ENCODE measurements at places on chromosomes 7 and 10.

- DNase-seq = no peak
These were observed 62.4 kb downstream of the CTTNBP2 start for GRCh38 chr7:117810642-117811512.

- DNase-seq = no peak
These were observed 153.6 kb downstream of the AOAH start for GRCh38 chr7:36570528-36571189.

DNA sequence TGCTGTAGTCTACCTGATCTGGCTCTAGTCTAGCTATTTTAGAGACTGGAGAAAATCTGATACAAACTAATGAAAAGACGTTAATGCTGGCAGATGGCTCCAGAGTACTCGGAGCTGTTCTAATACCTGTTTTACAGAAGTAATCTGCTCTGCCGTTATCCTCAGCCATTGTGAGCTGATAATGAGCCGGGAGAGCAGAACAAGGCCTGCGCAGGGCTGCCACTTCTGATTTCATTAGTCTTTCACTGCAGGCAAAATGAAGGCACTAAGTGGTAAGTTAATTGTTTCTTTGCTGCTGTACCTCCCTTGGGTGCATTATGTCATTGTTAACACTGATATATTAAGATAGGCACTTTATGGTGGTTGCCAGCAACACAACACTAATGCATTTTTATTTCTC lies 456.4 kb upstream of the PFKP start:
- DNase-seq = no peak

DNA sequence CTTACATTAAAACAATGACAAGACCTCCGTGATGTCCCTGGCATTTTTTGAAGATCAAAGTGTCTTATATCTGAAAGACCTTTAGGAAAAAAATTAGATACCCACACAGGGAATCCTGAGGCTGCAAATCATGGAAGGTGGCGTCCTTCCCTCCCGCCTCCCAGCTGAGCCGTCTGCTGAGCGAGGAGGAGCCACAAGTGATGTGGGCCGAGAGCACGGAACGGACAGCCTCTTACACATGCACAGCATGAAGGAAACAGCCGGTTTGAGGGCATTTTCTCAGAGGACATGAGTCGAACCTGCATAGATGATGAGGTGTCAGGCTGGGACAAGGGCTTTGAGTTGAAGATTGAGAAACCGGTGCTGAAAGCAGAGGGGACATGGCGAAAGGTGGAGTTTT lies 163.3 kb downstream of the ADARB2 start:
- DNase-seq = no peak

GRCh38 chr7:114799628-114800028 lies 122.3 kb upstream of the MDFIC start:
- DNase-seq = no peak

DNA sequence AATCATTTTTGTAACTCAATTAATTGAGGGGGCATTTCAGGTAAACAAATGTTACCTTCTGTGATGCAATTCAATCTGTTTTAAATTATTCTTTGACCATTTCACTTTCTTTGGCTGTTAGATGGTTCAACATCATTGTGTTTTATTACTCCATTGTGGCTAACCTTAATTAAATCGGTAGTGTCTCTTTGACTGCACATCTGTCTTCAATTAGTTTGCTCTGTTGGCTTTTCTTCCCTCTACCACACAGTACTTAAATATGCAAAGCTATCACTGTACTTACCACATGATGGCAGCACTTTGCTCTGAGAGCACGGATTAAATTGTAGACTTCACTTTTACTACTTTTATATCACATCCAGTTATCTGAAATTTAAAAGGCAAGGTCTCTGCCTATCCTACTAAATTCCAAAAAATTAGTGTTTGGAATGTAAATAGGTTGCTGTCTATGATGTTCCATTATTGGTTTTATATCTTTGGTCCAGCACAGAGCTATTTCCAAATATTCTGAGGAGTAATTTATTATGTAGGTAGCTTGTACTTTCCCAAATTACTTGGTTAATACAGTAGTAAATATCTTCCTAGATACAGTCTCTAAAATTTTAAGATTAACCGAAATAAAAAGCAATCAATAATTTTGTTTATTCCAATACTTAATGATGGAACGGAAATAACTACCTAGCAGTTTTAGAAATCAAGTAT lies 352.0 kb downstream of the PCLO start:
- DNase-seq = no peak

DNA sequence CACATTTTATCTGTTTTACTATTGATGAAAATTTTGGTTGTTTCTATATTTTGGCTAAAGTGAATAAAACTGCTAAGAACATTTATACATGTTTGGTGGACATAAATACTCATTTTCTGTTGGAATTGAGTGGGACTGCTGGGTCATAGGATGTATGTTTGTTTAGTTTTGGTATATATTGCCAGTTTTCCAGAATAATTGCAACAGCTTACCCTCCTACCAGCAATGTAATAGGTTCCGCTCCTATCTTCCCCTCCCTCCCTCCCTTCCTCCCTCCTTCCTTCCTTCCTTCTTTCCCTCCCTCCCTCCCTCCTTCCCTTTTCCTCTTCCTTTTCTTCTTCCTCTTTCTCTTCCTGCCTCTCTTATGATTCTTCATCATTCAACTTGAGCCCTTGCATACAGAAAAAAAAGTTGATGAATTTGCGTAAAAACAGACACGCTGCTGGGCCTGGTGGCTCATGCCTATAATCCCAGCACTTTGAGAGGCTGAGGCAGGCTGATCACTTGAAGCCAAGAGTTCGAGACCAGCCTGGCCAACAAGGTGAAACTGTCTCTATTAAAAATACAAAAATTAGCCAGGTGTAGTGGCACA lies 23.5 kb downstream of the VKORC1L1 start:
- DNase-seq = no peak

DNA sequence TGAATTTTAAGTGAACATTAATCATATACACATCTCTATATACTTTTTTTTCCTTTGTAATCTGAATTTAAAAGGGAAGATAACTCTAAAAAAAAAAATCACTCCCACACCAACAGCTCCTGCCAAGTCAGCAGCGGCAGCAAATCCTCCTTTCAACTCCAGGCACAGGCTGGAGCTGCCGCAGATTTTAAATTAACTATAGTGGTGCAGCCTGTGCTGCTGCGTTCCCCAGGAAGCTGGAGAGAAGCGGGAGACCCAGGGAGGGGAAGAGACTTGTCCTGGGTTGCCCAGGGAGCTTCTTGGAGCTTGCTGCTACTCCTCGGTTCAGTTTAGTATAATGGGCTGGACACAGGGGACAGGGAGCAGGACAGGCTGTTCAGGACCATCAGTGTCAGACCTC lies 32.6 kb upstream of the HSPB1 start:
- DNase-seq = no peak

DNA sequence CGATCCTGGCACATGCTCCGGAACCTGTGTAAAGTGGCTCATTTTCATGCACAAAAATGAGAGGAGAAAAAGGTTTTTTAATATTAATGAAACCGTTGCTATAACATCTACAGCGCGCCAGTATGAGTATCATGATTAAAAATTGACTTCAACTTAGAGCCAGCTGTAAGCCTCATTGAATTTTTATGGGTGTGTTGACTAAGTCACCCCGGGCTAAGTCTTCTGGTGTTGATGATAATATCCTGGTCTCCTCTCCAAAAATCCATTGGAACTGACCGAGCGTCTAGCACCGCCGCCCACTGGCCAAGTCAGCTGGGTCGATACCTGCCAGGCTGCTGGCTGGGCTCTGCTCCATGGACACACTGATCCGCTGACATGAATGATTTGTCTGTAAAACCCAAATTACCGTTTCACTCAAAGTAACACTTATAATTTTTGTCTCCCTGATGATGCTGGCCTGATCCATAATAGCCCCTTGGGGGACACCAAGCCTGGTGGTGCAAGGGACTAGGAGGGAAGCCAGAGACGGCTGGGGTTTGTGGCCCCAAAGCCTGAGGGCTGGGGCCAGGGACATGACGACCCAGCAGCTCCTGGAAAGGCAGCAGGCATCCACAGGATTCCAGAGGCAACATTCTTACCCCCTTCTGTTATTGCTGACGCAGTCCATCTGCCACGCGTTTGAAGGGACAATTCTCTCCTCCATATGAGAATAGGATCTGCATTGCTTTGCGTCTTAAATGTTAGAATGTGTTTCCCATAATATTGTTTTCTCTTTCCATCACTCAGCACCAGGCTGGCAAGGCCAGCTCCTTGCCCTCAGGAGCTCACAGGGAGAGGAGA lies 131.0 kb upstream of the PPP2R2D start:
- DNase-seq = no peak

DNA sequence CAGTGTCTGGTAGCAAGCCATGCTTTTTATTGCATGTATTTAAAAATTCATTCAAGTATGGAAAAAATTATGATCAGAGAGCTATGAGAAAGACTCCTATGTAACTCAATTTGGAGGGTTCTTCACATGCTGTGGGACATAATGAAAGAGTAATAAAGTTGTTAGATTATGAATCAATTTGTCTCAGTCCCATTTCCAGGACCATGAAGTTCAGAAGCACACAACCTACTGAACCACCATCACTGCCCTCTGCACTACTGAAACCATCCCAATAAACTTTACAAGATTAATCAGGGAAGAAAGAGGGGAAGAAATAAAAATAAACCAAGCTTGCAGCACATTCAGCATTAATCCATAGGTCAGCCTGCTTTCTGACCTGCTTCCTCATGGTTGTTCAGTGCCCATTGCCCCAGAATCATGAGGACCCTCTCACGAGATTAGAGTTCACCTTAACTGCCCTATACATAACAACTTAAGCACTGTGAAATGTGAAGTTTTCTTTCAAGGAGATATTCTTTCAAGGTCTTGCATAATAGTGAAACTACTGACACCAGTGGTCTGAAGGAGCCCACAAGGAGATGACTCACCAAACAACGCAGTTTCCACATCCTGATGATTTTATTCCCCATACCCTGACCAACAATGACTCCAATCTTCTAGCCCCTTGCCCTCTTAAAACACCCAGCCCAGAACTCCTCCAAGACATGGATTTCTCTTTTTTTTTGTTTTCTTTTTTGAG lies 171.5 kb upstream of the ADCY1 start:
- DNase-seq = no peak

DNA sequence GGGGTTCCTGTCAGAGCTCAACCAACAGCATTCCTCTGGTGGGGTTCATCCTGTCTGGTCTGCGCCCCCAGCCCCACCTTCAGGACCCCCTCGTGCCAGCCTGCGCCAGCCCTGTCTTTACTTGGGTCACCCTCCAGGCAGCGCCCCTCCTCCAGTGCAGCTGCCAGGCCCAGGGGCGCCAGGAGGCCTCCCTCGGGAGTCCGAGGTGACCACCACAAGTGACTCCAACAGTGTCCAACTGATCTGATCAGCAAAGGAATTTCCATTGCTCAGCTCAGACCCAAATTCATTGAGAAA lies 10.6 kb downstream of the WDR86 start:
- no peak for DNase-seq

- no peak for DNase-seq
These were observed 9.3 kb upstream of the SPOCK2 start for GRCh38 chr10:72097448-72098300.

- peak; percentile 50 for DNase-seq
These were observed 77.6 kb upstream of the EN2 start for GRCh38 chr7:155380221-155380861.

DNA sequence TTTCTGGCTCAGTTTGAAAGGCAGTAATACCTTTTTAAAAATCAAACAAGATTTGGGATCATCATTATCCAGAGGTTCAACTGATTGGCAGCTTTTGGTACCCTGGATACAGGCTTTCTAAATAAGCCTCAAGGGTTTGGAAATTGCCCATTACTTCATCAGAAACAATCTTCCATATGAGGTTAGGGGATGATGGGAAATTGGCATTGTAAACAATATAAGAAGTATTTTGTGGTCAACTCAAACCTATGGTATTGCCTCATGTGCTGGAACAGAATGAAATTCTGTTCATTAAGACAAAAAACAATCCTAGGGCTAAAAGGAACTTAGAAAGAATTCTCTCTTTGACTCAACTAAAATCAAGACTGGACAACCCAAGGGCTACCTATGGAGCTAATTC lies 92.6 kb upstream of the HECTD2 start:
- no peak for DNase-seq

DNA sequence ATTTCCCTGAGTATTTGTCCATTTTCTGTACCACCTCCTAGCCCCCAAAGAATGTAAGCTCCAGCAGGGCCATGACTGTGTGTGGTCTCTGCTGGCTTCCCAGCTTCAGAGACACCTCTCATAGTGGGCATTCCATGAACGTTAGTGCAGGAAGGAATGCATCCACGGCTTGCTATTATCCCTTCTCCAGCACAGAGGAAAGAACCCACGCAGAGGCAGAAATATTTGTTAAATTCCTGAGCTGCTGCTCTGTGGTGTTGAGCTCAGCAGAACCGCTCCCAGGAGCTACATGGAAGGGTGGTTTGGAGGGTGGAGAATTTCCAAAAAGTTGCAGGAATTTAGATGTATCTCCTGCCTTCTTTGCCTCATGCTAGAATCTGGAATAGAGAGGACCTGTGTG lies 275.2 kb downstream of the POU6F2 start:
- no peak for DNase-seq

- DNase-seq = no peak
These were observed 4.4 kb upstream of the CDH23 start for GRCh38 chr10:71392292-71392691.

- no peak for DNase-seq
These were observed 7.4 kb downstream of the KEL start for GRCh38 chr7:142954680-142955268.

- no peak for DNase-seq
These were observed 7.6 kb upstream of the BAG3 start for GRCh38 chr10:119643306-119644204.

DNA sequence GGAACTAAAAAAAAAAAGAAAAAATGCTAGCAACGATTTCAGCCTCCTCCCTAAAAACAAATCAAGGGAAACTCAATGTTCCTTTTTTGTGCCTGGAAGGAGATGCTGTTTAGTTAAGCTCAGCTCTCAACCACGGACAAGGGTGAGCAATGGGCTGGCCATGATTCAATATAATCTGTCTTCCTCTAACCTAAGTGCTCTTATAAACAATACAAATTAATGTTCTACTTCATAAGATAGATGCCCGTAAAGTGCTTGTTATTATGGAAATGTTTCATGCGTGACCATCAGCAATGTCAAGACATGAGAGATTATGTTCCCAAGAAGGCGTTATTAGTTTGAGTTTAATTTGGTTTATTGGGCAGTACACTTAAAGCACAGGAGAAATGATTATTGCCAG lies 320.3 kb downstream of the SFMBT2 start:
- DNase-seq = no peak

GRCh38 chr7:605661-606450 lies 86.2 kb upstream of the PDGFA start:
- DNase-seq = no peak

GRCh38 chr7:122268101-122268500 lies 36.4 kb downstream of the FEZF1 start:
- no peak for DNase-seq

GRCh38 chr10:109898666-109899355 lies 24.5 kb downstream of the XPNPEP1 start:
- no peak for DNase-seq

- no peak for DNase-seq
These were observed 17.4 kb upstream of the LOXL4 start for GRCh38 chr10:98285416-98285815.
